ENCODE measurements at places on chromosomes 16 and 17.

DNA sequence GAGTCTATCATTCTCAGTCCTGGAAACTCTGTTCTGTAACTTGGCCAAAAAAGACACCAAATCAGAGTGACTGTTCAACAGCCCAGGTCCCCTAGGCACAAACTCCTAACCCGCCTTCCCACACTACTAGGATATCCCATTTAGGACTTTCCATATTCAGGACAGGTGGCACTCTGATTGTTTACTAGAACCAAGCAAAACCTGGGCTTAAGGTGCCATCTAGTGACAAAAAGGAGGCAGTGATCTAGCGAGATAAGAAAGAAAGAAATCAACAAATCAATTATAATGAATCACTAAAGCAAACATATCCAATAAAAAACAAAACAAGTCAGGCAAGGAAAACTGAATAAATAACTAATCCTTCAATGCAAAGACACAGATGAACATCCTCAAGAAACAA is 203.9 kb downstream of the CEP112 start:
- peak; percentile 26 for DNase-seq

GRCh38 chr17:5919089-5919488 is 151.1 kb upstream of the WSCD1 start:
- no peak for DNase-seq

DNA sequence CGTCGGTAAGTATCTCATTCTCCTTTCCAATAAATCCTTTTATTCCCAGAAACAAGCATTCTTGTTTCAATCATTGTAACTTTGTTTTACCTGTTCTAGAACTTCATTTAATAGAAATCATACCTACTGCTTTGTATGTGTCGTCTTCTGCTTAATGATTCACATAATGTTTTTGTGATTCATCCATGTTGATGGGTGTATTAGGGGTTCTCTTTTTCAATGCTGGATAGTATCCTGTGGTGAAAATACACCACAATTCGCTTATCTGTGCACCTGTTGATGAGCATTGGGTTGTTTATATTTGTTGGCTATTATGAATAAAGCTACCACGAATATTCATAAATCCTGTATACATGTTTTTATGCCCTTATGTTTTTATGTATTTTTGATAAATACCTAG is 703.2 kb downstream of the MAF start:
- no peak for DNase-seq

DNA sequence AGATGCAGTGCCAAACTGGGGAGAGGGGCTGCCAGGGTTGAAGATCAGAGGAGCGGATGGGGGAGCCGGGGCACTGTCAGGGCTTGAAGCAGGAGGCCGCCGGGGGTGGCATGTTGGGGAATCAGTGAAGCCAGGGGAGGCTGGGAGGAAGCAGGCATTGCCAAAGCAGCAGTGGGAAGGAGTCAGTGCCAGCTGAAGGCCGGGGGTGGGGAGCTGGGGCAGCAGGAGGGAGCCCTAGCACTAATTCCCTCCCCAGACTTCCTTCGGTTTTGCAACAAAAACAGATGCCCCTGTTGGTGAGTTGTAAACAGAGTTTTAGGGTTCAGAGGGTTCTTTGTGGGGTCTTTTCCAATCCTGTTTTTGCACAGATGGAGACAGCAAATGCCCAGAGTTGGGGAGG is 10.9 kb upstream of the TAC4 start:
- DNase-seq = no peak

DNA sequence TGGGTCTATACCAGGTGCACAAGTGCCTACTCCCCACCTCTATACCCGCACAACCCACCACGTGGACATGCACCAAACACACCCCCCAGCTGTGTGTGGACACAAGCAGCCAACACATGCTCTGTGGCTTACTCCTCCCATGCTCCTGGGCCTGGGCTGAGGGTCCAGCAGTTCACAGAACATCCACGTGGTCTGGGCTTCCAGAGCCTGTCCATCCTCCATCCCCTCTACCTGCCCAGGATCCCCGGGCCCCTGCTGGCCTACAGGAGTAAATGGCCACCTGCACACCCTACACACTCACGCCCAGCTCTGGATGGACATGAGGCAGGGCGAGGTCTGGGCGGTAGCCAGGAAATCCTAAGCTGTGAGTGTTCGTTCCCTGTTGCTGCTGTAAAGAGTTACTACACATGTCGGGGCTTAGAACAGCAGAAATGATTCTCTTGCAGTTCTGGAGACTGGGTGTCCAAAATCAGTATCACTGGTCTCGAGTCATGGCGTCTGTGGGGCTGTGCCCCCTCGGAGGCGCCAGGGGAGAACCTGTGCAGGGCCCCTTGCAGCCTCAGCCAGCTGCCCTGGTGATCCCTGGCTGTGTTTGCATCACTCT is 15.0 kb upstream of the RAI1 start:
- DNase-seq = no peak

All from CD4-positive, CD25-positive, alpha-beta regulatory T cell (primary cell).